ENCODE measurements at places on chromosomes 12 and 14.

GRCh38 chr12:63090716-63091115, 60.3 kb downstream of the AVPR1A start:
- DNase-seq, result no peak

DNA sequence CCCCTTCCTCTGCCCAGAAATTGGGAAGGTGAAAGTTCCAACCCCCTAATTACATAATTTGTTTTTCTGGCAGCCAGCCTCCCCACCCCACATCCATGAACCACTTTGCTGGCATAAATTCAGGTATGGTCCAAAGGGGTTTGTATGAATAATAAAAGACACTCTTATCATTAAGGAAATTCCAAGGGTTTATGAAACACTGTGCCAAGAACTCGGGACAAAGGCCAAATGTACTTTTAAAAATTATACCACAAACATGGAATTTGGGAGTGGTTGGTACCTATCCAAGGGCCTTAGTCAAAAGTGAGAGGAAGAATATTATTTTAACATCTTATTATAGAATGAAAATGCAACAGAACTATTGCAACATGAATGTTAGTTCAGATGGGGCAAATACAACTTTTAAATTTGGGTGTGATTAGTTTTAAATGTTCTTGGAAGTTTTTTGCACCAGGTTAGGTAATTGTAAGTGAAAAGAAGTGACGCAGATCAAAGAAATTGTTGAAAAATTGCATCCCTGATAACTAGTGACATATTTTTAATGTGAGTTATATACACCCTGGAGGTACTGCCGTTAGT, 217.8 kb downstream of the TMEM117 start:
- DNase-seq, result no peak

DNA sequence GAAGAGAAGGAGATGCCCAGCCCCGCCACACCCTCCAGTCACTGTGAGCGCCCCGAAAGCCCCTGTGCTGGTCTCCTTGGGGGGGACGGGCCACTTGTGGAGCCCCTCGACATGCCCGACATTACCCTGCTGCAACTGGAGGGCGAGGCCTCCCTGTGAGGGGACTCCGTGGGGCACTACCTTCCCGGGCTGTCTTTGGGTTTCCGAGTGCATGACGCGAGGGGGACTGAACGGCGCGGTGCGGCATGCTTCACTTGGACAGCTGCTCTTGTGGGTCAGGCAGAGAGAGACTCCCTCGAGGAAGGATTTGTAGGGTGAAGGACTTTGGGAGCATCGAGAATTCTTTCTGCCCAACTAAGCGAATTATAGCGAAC, 1.1 kb downstream of the CCDC184 start:
- DNase-seq, result no peak

GRCh38 chr12:50999093-50999492, 27.1 kb downstream of the SLC11A2 start:
- DNase-seq, result no peak

- DNase-seq, result no peak
Measured at GRCh38 chr12:53327435-53328042, 6.1 kb upstream of the AAAS start.

DNA sequence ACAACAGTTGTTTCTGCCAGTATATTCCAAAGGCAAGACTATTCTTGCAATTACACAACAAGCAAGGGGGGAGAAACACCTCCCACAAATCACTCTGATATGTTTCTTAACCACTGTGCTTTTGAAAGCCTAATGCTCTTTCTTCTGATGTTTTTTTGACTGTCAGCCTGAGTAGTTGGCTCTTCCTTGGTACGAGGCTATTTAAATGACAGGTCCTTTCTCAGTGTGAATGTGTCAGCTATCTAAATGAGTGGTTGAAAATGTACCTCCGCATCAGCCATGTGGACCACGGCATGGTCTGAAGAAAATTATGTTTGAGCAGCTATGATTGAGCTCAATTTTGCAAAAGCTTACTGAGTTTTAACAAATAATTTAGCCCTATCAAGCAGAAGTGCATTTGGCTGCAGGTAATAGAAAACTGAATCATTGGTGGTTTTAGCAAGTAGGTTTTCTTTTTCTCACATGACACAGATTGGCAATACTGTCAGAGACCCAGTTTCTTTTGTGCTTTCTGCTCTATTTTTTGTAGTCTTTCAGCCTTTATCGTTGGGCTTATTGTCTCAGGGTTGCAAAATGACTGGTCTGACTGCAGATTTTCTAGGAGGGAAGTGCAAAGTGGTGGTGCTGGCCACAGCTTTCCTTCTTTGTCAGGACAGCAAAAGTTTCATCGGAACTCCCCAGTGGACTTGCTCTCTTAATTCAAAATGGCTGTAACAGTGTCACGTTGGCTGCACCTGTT, 162.8 kb downstream of the RGS6 start:
- DNase-seq, result no peak
